ENCODE measurements at places on chromosomes 1 and 21. TPM values are rescaled to one million over a fixed set of nuclear protein-coding genes. Genes with fewer than 3 reads are reported as not detected.

DNA sequence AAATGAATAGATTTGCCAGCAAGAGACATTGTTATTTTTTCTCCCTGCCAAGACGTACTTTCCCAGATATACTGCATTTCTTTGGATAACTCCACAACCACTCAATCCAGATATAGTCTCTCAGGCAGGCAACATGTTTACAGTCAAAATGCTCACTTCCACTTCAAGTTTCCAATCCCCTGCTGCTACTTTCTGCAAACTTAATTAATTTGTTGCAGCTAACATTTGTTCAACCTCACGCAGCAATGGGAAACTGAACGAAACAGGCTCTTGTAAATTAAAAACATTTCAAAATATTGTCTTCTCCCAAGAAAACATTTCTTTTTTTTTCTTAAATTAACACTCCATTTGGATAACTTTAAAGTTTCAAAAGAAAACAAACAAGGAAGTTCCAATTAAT lies 45.7 kb upstream of the PROX1 start:
- no peaks in the 10 kb centered on the region for H3K36me3 ChIP-seq
- peaks cover 11% of the 10 kb centered on the region for H3K27me3 ChIP-seq
- no peak overlapping the region for H3K4me3 ChIP-seq
- DNase-seq: no peak
- peaks cover 2% of the 10 kb centered on the region for H3K4me1 ChIP-seq

DNA sequence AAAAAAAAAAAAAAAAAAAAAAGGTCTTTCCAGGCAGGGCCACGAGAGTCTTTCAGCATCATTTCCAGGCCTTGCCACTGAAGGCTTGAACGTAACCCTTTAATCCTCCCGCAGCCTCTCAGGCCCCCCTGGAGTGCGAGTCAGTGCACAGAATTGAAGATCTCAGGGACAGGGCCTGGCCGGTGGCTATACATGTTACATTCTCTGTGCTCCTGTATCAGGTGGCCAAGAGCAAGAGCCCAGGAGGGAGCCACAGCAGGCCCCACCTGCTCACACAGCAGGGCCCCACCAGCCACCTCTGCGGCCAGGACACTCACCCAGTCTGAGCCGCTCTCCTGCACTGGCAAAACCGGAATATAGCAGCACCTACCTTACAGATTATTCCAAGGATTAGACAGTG lies 34.1 kb upstream of the SLC25A33 start:
- no peaks in the 10 kb centered on the region for H3K27me3 ChIP-seq
- no peak overlapping the region for H3K4me3 ChIP-seq
- no peaks in the 10 kb centered on the region for H3K36me3 ChIP-seq
- H3K4me1 ChIP-seq: no peaks in the 10 kb centered on the region
- DNase-seq: no peak

LCE1E gene
- total RNA-seq: not detected

PGLYRP4 gene
- not detected for total RNA-seq

CNR2 gene
- 1.1 TPM for total RNA-seq

SPATA45 gene
- not detected for total RNA-seq

PKP1 gene
- not detected for total RNA-seq

Measured in naive thymus-derived CD8-positive, alpha-beta T cell (primary cell).